ENCODE measurements at places on chromosomes 2 and 18.

DNA sequence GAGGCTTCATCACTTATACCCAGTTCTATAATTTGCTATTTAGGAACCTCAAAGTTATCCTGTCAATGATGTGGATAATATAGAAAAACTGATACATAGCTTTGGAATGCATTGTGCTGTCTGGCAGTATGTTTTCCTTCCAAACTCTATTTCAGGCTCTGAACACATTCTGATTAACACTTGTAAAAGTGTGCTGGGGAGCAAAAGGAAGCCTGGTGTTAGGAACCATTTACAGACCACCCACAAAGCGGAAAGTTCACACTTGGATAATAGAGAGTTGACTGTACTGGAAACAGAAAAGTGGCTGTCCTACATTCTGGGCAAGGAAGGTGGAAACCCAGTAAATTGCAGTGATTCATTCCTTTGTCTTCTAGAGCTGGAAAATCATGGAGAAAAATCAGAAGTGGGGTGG is 114.5 kb upstream of the ZFP36L2 start:
- no peak for DNase-seq

- DNase-seq: no peak
Measured at GRCh38 chr2:168245074-168245825, 2.1 kb downstream of the STK39 start.

GRCh38 chr2:24680196-24680595 is 113.0 kb downstream of the PTRHD1 start:
- DNase-seq: no peak

- no peak for DNase-seq
Measured at GRCh38 chr2:215900203-215900611, 113.1 kb downstream of the MREG start.

DNA sequence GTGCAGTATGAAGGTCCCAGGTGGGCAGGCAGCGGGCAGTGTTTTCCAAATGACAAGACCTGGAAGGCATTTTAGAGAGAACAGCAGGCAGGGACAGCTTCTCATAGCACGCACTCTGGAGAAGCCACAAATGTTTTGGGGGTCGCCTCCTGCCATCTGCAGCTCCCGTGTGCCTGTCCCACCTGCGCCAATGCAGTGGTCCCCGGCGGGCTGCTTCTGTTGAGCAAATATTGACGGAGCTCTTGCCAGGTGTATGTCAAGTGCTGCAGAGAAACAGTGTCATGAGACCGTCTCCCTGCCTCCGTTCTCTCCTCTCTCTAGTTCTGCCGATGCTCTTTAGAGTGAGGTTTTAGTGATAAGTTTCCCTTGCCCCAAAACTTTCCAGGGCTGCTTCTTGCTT is 174.8 kb downstream of the LDLRAD4 start:
- DNase-seq: no peak

DNA sequence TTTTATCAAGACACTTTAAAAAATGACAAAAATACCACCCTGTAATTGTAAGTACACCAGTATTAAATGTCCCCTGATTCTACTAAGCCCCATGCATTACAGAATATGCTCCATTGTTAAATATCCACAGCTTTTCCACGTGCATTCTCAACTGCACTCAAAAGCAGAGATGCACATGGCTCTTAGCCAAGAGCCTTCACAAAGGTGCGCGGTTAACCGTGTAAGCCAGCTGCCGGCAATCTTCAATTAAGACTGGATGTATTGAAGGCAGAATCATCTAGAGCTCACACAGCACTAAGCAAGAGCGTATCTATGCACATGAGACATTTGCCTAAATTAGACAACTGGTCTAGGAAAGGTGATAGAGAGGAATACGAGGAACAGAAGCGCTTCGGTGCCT is 278.3 kb downstream of the NAPG start:
- no peak for DNase-seq

DNA sequence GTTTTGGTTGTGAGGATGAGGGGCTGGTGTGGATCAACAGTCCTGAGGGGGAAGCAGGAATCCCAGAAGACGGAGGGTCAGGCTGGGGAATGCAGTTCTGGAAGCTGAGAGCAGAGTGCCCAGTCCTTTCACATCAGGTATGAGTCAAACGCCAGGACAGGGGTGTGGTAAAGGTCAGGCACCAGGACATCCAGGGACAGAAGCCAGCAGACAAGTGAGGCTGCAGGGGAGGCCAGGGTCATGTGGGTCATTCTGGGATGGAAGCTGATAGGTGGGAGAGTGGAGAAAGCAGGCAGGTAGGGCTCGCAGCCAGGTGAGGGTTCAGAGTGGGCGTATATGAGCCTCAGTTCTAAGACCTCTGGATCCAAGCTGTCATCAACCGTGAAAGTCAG is 12.8 kb upstream of the GNLY start:
- DNase-seq: no peak

- DNase-seq: no peak
Measured at GRCh38 chr2:44952806-44953498, 11.4 kb downstream of the SIX3 start.

- DNase-seq: no peak
Measured at GRCh38 chr2:216349366-216349765, 22.9 kb downstream of the MARCHF4 start.

DNA sequence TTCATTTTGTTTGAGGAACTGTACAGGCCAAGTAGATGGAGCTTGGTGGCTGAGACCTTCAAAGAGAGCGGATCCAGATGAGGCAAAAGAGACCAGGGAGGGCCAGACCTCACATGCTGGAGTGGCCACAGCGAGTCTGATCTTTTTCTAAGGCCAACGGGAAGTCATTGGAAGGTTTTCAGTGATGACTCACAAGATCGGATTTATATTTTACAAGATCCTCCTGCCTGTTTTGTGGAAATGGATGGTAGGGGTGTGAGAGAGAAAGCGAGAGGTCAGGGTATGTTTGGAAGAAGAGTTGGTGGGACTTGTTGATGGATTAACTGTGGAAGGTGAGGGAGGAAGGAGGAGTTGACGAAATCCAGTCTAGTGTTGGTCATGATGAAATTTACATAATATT is 44.6 kb upstream of the TUBA3D start:
- DNase-seq: no peak

- DNase-seq: no peak
Measured at GRCh38 chr18:37400802-37401201, 164.8 kb downstream of the CELF4 start.

GRCh38 chr18:495452-495851 is 5.0 kb downstream of the COLEC12 start:
- DNase-seq: no peak

DNA sequence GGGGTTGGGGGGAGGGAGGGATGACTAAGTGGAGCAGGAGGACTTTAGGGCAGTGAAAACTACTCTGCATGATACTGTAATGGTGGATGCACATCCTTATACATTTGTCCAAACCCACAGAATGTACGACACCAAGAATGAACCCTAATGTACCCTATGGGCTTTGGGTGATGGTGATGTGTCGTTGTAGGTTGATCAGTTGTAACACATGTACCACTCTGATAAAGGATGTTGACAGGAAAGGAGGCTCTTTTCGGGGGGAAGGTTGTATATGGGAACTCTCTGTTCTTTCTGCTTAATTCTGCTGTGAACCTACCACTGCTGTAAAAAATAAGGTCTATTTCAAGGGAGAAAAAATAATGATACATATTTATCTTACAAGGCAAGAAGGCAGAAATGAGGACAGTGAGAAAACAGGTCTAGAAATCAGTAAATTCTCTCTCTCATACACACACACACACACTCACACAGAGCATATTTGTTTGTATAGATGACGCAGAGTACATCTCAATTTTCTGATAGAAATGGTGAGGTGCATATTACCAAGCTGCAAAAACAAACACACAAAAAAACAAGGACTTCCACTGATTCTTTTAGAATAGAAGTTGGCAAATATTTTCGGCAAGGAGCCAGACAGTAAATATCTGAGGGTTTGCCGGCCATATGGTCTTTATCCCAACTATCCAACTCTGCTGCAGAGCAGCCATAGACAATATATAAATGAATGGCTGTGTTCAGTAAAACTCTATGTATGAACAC is 20.2 kb downstream of the FAM124B start:
- no peak for DNase-seq
